Neural crest cell (in vitro differentiated cells): ENCODE measurements at places on chromosomes 11 and 22. TPM values are rescaled to one million over a fixed set of nuclear protein-coding genes. Genes with fewer than 3 reads are reported as not detected.

- H3K36me3 ChIP-seq = no peaks in the 10 kb centered on the region
- H3K27me3 ChIP-seq = peaks cover 75% of the 10 kb centered on the region
- peaks cover 11% of the 10 kb centered on the region for H3K4me1 ChIP-seq
- peak overlapping the region; percentile 36 for H3K4me3 ChIP-seq
- no peak overlapping the region for H3K27ac ChIP-seq
- no peak for DNase-seq
These were observed 6.1 kb downstream of the TMEM86A start for GRCh38 chr11:18704698-18705097.

- H3K27me3 ChIP-seq = no peaks in the 10 kb centered on the region
- no peak overlapping the region for H3K4me3 ChIP-seq
- no peaks in the 10 kb centered on the region for H3K36me3 ChIP-seq
- DNase-seq = no peak
These were observed 75.3 kb downstream of the APIP start for GRCh38 chr11:34840736-34841386.

DNA sequence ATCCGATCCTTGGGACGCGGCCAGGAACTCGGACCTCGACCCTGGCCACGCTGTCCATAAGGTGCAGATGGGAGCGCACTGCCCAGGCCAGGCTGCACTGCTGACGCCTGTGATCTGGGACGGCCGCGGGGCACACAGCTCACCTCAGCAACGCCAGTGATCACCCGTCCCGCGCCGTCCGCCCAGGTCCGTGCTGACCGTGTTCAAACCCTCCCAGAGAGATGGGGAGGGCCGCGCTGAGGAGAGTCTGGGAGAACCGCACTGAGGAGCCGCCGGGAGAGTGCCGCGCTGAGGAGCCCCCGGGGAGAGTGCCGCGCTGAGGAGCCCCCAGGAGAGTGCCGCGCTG lies 636 bp downstream of the KCNQ1OT1 start:
- no peak for DNase-seq
- H3K4me3 ChIP-seq = peak overlapping the region; percentile 88
- H3K27ac ChIP-seq = no peak overlapping the region
- H3K4me1 ChIP-seq = peaks cover 66% of the 10 kb centered on the region

DNA sequence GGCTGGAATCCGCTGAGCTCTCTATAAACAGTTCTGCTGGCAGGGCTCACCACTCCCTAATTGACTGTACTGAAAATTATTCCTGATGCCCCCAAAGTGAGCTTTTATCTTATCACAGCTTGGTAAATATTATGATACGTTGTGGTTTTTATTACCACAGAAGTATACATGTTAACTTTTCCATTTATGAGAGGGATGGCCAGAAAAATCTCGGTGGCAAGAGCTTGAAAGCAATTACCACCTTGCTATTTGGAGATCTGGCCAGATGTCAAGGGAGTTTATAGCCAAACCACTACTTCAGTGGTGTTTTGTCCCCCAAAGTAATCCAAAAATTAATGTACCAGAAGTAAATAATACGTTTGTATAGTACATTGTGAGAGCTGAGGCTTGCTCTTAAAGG lies 75.4 kb upstream of the RCN1 start:
- no peak overlapping the region for H3K27ac ChIP-seq
- H3K27me3 ChIP-seq = peaks cover 18% of the 10 kb centered on the region
- no peaks in the 10 kb centered on the region for H3K4me1 ChIP-seq
- no peaks in the 10 kb centered on the region for H3K36me3 ChIP-seq
- no peak for DNase-seq
- H3K4me3 ChIP-seq = no peak overlapping the region

- H3K36me3 ChIP-seq = peaks cover 2% of the 10 kb centered on the region
- H3K27me3 ChIP-seq = no peaks in the 10 kb centered on the region
- H3K27ac ChIP-seq = no peak overlapping the region
These were observed 248.4 kb upstream of the B3GAT1 start for GRCh38 chr11:134660416-134660815.

- H3K36me3 ChIP-seq = no peaks in the 10 kb centered on the region
- H3K27ac ChIP-seq = no peak overlapping the region
- peaks cover 8% of the 10 kb centered on the region for H3K4me1 ChIP-seq
- no peak overlapping the region for H3K4me3 ChIP-seq
- DNase-seq = no peak
- peaks cover 57% of the 10 kb centered on the region for H3K27me3 ChIP-seq
These were observed 14.6 kb downstream of the CELSR1 start for GRCh38 chr22:46522797-46523196.

- DNase-seq = no peak
- H3K36me3 ChIP-seq = peaks cover 3% of the 10 kb centered on the region
- no peak overlapping the region for H3K4me3 ChIP-seq
- no peak overlapping the region for H3K27ac ChIP-seq
These were observed 65.0 kb downstream of the PARVB start for GRCh38 chr22:44088976-44089570.

Gene MTNR1B
- total RNA-seq = not detected in 2 replicates

Gene LBHD1
- 7.0 and 7.8 TPM in 2 replicates for total RNA-seq

Gene PTPN5
- total RNA-seq = 6.1 and 6.4 TPM in 2 replicates

Gene PIWIL4
- total RNA-seq = 0.68 and 0.72 TPM in 2 replicates

Gene CYP2R1
- 16.9 and 18.5 TPM in 2 replicates for total RNA-seq

Gene SOX6
- 18.6 and 19.6 TPM in 2 replicates for total RNA-seq

Gene KCNK7
- 1.0 and 1.1 TPM in 2 replicates for total RNA-seq
